ENCODE measurements at places on chromosomes 1 and 21. TPM values are rescaled to one million over a fixed set of nuclear protein-coding genes. Genes with fewer than 3 reads are reported as not detected.

The PRAMEF18 gene
- total RNA-seq = not detected

The ROR1 gene
- 34.8 TPM for total RNA-seq

The CLCA4 gene
- total RNA-seq = 0.13 TPM

The ARHGEF10L gene
- total RNA-seq = 59.8 TPM

The NMNAT2 gene
- 1.9 TPM for total RNA-seq

The RNASEL gene
- 3.3 TPM for total RNA-seq

The S100A12 gene
- total RNA-seq = 4.1 TPM

The USH2A gene
- 3.6 TPM for total RNA-seq

The MAP3K21 gene
- 0.27 TPM for total RNA-seq

GRCh38 chr1:23718482-23718881 is 24.8 kb upstream of the ELOA start:
- no peak for DNase-seq

GRCh38 chr1:54125386-54126070 is 27.3 kb downstream of the CDCP2 start:
- DNase-seq = no peak

GRCh38 chr21:46202592-46203202 is 18.4 kb upstream of the SPATC1L start:
- DNase-seq = peak; percentile 58

GRCh38 chr1:247639381-247639981 is 34.1 kb downstream of the OR2G3 start:
- peak; percentile 86 for DNase-seq

DNA sequence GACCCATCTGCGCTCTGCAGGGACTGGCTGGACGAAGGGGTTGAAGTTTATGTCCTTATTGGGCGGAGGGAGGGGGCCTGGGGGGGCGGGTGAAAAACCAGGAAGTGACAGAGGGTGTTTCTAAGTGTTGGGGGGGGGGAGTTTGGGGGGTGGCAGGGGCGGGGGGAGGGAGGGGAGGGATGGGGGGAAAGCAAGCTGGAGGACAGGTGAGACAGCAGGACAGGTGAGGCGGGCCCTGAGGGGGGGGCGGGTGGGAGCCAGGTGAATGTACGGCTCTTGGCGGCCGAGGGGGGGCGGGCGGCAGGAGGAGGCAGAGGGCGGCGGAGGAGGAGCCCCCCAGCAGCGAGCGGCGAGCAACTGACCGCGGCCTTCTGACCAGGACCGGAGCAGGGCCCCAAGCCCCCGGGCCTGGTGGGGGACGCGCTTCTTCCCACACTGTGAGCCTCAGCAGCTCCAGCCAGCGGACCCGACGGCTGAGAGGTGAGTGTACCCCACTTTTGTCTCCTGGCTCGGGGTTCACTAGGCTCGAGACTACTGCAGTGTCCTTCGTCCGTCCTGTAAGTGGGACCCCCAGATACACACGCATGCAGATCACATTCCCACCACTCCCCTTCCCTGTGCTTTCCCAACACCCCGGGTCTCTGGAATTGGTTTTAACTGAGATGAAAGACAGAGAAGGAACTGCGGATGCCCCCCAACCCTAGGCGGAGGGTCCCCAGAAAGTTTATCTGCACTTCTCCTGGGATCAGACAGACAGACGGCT is at the start of gene ZBTB7B:
TSS of gene ZBTB7B (plus strand) at position 339 of the 763 bp plus-strand sequence. CDS start 11,859 bp downstream, outside the sequence.
- DNase-seq = no peak

- DNase-seq = no peak
Measured at GRCh38 chr1:160077486-160077885, 3.9 kb upstream of the KCNJ9 start.

DNA sequence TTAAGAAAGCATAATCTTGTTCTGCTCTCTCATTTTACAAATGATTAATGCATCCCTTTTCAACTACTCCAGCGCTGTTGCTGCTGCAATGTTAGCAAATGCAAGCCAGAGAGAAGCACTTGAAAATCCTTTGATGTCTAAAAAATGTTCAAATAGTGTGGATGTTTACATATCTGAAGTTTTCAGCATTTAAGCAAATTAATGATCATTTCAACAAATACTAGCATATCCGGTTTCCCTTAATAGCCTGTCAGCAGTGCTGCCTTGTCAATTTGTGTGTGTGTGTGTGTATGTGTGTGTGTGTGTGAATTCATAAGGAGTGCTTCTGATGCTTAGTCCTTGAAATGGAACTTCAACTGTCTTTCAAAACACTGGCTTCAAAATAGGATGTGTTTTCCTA is 48.1 kb upstream of the WNT2B start:
- no peak for DNase-seq

- DNase-seq = no peak
Measured at GRCh38 chr1:25642574-25643108, 26.1 kb downstream of the MAN1C1 start.

DNA sequence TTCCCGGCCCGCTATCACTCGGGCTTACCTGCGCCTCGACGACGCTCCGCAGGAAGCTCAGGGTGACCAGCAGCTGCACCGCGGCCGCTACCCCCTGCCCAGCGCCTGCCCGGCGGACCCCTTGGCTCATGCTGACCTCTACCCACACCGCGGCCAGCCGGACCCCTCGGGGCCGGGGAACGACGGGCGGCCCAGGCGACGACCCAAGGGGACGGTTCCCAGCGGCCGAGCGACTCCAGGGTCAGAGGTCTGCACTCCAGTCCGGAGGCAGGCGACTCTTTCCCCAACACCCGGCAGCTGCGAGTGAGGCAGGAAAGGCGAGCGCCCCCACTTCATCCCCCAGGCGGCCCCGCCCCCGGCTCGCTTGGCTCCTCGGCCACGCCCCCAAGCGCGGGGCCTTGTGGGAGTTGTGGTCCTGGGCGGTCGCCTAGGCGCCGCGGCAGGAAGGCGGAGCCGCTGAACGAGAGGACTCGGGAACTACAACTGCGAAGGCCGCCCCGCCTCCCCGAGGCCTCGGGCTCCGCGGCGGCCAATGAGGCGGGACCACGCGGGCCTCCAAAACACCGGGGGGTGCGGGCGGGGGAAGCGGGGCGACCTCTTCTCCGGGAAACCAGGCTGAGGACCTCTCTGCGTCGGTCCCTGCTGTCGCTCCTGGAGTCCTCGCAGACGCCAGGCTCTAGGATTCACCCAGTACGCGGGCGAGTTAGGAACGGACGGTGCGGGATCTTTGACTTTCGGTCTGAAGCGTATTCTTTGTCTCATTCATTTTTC is at the start of gene ERO1B:
TSS of gene ERO1B (minus strand) at position 305 of the 771 bp plus-strand sequence. CDS start at position 130, 175 bp downstream.
- peak; percentile 99 for DNase-seq

DNA sequence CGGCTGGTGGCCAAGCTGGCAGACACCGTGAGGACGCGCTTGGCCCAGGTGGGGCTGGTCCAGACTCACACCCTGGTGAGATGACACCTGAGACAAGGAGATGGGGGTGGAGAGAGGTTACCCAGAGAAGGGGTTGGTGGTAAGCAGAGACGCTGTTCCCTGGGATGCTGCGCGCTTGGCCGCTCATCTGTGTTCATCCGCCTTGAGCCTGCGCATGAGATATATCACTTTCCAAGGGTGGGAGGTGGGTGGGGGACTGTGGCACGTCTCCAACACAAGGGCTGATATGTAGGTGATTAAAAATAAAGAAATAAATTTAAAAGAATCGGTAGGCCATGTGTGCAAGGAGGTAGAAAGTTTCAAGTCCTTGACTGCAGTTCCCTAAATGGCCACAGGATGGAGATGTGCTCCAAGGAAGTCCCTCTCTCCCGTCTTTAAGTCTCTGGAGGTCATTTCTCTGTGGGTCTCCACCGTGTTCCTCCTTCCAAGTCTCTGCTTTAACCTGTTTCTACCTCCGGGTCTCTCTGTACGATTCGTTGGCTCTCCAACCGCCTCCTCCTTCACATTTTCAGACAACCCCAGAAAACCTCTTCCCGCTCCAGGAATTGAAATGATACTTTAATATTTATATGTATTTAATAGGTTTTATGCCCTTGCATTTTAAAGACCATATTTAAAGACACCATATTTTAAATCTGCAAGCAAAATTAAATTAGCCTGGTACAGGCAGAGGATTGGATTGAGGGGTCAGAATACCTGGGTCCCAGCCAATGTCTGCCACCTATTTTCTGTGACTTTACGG is 4.5 kb downstream of the TTC24 start:
- DNase-seq = no peak

DNA sequence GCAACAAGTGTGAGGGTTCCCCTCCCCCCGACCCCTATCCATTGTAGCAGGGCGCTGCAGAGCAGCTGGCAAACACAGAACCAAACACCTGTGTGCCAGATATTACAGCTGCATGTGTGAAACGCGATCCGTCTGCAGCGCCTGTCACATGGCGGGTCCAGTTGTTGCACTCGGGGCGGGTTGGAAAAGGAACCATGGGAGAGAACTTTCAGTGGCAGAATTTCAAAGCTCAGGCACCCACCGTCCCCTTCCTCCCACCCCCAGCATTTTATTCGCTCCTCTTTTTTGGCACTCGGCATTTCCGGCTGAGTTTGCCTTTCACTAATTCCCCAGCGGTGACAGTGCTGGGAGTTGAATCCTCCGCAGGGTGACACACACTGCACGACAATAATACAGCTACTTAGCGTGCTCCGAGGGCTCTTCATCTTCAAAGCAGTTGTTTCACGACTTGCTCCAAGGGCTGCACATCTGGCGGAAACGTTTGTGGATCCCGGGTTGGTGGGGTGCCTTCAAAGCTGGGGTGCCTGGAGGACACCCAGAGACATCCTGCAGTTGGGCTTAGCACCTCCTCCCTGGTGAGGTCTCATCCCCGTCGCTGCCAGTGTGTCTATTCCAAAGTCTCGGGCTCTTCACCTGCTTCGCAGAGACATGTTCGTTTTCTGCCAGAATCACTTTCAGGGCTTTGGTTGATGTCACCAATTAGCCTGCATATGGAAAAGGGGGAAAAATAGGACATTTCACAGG is 180.7 kb downstream of the ZBTB18 start:
- DNase-seq = no peak

- DNase-seq = no peak
Measured at GRCh38 chr1:151867321-151867720, 13.8 kb upstream of the THEM5 start.

GRCh38 chr1:18249631-18250030 is 142.0 kb downstream of the IGSF21 start:
- no peak for DNase-seq

DNA sequence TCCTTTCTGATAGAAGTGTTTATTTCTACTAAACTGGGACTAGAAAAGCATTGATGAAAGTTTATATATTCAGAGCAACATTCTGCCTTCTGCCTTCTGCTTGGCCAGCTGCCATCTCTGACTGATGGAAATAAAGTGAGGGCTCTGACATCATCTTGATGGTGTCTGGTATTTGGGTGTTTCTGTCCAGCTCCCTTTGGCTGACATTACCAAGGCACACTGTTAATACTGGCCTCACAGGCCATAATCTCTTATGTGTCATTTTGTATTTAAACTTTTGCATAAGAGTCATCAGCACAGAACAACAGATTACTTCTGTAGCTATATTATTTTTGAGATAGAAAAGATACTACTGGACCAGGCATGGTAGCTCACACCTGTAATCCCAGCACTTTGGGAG is 216.9 kb downstream of the RYR2 start:
- DNase-seq = no peak

GRCh38 chr1:154410185-154410827 is 5.2 kb downstream of the IL6R start:
- no peak for DNase-seq

DNA sequence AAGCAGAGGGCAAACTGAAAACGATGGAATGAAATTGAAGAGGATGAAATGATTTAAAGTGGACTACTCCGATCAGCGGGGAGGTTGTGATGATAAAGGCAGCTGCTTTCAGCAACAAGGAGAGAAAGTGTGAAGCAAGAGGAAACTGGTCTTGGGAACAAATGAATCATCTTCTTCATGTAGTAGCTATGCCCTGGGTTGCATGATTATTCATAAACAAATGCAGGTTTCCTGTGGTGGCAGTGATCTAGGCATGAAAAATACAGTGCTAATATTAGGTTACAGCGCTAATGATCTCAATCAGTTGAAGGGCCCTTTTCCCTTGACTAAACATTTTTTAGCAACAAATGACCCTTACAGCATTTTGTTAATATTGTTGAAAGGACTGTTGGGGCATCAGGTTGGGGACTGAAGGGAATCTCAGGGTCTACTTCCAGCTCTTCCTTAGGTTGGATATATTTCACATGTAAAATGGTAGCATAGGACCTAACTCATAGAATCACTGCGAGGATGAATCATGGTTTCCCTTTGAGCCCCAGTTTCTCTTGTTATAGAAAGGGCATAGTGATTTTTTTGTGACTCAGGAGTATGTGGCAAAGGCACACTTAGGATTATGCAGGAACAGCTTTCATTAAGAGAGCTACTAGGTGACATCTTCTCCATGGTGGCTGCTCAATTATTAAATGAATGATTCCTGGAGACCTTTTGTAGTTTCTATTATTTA is 1.9 kb upstream of the ZFYVE9 start:
- no peak for DNase-seq

- DNase-seq = no peak
Measured at GRCh38 chr1:156717351-156717750, 10.9 kb upstream of the METTL25B start.

- no peak for DNase-seq
Measured at GRCh38 chr1:36699113-36699911, 216.6 kb upstream of the CSF3R start.

DNA sequence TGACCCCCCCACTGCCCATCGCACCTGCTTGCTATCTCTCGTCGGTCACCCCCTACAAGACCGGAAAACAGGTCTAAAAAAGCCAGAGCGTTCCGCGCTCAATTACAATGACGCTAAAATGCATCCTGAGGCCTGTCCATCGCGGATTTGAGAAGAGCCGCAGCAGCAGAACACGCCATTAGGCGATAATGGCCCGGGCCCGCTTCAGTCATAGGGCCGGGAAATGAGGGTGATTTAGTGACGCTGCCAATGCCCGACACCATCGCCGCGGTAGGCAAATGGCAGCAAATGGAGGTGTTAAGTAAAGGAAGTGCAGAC is 64.1 kb upstream of the SSX2IP start:
- DNase-seq = no peak

GRCh38 chr1:15538771-15539170 is 12.1 kb downstream of the DNAJC16 start:
- no peak for DNase-seq

- no peak for DNase-seq
Measured at GRCh38 chr1:40903106-40903505, 40.9 kb upstream of the CITED4 start.

GRCh38 chr1:112508278-112509004 is at the start of gene WNT2B:
WNT2B (plus strand) TSS chr1:112508965; CDS start chr1:112509263, 298 bp downstream.
- no peak for DNase-seq

GRCh38 chr1:43832255-43832654 is 101.3 kb upstream of the ARTN start:
- no peak for DNase-seq

GRCh38 chr1:55970526-55971110 is 608.7 kb downstream of the PLPP3 start:
- no peak for DNase-seq

GRCh38 chr1:101697072-101697471 is 299.7 kb downstream of the OLFM3 start:
- no peak for DNase-seq

- DNase-seq = no peak
Measured at GRCh38 chr21:36849461-36850105, 116.9 kb downstream of the HLCS start.
